Mucosa of descending colon (tissue), 3 donors: ENCODE measurements at places on chromosomes 16 and 17. TPM values are rescaled to one million over a fixed set of nuclear protein-coding genes. Genes with fewer than 3 reads are reported as not detected.

GRCh38 chr17:10635290-10635689, 21.8 kb downstream of the MYH3 start:
- DNase-seq: no peak

The UMOD gene
- not detected for total RNA-seq

DNA sequence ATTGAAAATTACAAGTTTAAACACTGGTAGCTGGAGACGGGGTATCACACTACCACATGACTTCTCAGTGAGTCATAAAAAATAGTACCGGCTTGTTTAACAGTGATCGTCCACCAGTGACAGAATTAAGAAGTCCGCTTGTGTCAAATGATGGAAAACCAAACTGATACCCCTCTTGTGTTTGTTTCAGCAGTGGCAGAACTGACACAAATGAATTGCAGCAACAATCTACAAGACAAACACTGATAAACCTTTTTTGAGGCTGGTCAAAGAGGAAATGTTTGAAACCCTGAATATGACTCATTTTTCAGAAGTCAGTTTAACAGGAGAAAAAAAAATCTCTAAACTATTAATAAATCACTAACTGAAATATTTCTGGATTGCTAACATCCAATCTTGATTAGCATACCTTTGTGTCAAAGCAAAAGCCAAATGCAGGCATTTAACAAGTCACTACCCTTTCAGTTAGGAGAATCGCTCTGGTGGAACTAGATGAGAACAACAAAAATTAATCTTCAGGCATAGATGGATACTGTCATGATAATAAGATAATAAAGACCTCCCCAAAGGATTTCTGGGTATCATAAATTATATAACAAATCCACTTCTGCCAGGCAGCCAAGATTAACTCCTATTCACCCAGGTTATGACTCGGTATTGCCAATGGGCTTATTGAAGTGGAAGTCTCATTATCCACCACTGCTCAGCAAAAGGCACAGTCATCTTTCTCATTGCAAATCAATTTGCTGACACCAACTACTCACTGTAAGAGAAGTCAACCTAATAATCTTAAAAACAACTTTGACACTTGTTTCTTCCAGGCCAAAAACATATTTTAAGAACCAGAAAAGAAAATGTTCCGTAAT, 20.8 kb downstream of the DCUN1D3 start:
- no peak for DNase-seq

- no peak for DNase-seq
These were observed 44.2 kb downstream of the PSMD12 start for GRCh38 chr17:67322042-67322787.

GRCh38 chr16:48310908-48311641, 63.7 kb upstream of the ABCC11 start:
- no peak for DNase-seq

GRCh38 chr17:63647936-63648335, 25.7 kb downstream of the MAP3K3 start:
- no peak for DNase-seq

DNA sequence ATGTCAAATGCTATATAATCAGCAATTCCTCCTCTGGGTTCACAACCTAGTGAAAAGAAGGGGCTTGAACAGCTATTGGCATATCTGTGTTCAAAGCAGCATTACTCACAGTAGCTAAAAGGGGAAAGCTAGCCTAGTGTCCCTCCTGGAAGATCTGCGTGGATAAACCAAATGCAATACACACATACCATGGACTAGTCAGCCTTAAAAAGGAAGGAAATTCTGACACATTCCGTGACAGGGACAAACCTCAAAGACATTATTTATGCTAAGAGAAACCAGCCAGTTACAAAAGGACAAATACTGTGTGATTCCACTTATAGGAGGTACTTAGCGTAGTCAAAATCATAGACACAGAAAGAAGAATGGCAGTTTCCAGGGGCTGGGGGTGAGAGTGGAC, 90.1 kb downstream of the XYLT1 start:
- no peak for DNase-seq

GRCh38 chr16:82169861-82170845, at the start of gene MPHOSPH6:
TSS of gene MPHOSPH6 (minus strand) at chr16:82170224. CDS start at chr16:82170175, 49 bp downstream.
- DNase-seq: peak; percentile 92
